ENCODE measurements at places on chromosomes 13 and 19. TPM values are rescaled to one million over a fixed set of nuclear protein-coding genes. Genes with fewer than 3 reads are reported as not detected.

The GDF15 gene
- 2.2 TPM for polyA plus RNA-seq

The SLC25A41 gene
- 0.27 TPM for polyA plus RNA-seq

DNA sequence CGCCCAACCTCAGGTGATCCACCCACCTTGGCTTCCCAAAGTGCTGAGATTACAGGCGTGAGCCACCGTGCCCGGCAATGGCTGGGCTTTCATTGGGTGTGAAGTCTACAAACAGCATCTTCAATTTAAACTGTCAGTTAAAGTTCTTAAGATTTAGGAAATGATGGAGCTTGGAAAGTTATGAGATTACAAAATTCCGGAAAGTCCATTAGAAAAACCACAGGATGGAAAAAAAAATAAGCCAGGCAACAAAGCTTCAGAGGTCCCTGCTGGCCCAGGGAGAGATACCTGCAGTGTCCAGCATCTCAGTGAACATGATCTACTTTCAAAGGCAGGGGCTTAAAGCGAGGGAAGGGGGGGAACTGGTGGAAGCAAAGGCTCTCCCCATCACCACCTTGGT is 4.6 kb upstream of the ZNF587B start:
- DNase-seq = no peak

DNA sequence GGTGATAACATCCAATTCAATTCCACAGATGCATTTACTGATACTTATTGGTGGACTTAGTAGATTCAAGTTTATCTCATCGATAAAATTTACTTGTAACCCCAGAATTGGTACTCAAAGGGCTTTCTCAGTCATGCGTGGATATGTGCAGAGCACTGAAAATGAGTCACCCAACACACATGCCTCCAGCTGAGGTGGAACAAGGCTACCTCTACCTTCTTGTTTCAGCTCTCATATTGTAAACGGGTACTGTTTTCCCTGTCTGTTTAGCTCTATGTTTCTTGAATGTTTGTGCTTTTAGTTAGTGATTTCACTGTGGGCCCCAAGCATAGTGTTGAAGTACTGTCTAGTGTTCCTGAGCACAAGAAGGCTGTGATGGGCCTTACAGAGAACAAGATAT is 1.5 kb downstream of the LRRC63 start:
- DNase-seq = no peak

DNA sequence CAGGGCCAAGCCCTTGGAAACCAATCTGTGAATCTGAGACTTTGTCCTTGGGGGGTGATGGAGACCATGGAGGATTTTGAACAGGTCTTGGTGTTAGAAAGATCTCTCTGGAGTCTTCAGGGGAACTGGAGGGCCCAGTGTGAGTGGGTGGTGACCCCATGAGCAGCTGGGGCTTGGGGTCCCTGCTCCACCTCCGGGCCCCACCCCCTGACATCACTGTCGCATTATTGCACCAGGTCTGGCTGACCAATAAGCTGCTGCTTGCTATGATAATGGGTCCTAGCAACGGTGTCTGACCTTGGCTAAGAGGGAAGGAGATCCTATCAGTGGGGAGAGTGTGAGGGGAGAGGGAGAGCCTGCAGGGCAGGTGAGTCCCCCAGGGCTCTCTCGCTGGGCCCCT is at the start of gene IRGC:
Gene IRGC, plus strand, starts transcription at position 301 of the 400 bp plus-strand sequence. CDS start 2,483 bp downstream, outside the sequence.
- DNase-seq = no peak

The MTIF3 gene
- polyA plus RNA-seq = 134 TPM

- DNase-seq = no peak
Observed at GRCh38 chr19:46992699-46993535, 26.7 kb upstream of the NPAS1 start.

DNA sequence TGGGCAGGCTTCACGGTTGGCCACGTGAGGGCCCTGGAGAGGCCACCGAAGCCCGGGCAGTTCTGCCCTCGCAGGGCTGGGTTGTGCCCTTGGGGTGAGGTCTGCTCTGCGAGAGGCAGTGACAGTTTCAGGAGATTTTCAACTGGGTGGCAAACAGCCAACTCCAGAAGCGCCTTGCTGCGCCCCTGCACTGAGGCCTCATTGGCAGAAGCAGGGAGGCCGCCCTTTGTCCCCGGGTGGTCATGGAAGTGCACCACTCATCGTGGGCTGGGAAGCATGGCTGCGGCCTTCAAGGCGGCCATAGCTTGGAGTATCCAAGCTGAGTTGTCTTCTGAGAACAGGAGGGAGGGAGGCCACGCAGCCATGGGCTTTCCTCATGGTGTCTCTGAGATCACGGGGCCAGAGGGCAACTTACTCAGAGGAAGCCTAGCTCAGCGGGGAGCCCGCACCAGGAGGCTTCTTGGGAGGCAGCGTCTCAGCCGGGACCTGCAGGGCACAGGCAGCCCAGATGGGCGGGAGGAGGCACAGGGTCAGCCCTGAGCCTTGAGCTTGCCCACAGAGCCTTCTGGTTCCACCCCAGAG is 14.8 kb downstream of the PLEKHJ1 start:
- no peak for DNase-seq

- DNase-seq = no peak
Observed at GRCh38 chr13:95620825-95621498, 23.5 kb downstream of the DZIP1 start.

GRCh38 chr19:33921165-33921564 is 124.5 kb downstream of the KCTD15 start:
- DNase-seq = no peak

DNA sequence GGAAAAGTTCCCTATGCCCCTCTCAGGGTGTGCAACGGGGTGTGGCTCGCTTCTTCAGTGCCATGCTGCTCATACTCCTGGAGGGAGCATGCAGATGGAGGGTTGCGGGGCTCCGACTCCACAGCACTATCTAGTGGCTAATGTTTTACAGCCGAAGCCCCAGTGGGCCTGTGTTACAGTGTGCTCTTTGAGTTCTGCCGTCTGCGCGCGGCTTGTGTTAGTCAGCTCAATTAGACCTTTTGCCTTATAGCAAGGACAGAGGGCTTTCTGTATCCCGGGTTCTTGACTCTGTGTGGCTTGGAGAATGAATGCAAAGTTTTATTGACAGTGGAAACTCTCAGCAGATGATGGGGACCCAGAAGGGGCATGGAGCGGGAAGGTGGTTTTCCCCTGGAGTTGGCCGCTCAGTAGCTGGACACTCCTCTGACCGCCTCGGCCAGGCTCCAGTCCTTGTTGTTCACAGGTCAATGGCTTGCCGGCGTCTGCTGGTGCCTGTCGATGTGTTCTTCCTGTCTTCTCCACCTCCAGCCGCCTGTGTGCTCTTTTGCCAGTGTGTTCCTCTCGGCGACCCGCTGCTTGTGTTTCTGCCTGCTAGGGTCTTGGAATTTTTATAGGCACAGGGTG is 383.4 kb downstream of the LMO7 start:
- DNase-seq = no peak

The ZNF135 gene
- polyA plus RNA-seq = 14.6 TPM

DNA sequence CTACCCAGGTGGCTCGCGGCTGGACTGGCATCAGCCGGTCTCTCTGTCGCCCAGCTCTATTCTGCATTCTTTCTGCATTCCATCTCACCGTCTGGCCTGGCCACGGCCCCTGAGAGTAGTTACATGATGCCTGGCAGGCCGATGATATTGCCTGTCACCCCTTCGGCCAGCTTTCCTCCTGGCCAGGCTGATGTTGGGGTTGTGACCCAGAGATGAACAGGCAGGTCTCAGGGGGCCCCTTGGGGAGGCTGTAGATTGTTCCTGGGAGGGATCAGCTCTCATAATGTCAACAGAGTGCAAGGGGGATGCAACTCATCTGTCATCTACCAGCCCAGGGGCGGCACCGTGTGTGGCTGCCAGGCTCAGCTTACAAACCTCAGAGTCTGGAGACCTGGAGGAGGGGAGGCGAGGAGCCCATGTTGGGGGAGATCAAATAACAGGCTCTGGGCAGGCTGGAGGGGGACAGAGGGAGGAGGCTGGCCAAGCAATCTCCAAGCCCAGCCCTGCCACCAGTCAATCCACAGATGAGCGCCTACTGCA is 13.6 kb upstream of the FBXO17 start:
- DNase-seq = no peak

GRCh38 chr13:33367926-33368325 is 82.4 kb upstream of the STARD13 start:
- no peak for DNase-seq

DNA sequence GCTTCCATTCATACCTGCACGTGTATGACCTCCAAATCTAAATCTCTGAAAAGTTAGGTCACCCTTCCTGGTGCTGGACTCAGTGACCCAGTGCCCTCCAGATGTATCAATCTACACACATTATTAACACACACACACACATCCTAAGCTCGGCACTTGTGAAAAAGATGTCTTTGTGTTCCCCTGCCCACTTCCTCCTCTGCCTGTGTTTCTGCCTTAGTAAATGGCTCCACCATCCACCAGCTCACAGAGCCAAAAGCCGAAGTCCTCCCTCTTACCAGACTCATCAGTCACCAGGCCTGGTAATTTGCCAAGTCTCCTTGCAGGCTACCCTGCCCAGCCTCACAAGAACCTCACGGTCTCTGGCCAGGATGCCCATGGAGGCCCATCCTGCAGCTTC is 131.5 kb downstream of the SHISA2 start:
- no peak for DNase-seq

The ZNF573 gene
- 1.8 TPM for polyA plus RNA-seq

- DNase-seq = no peak
Observed at GRCh38 chr19:33818411-33818810, 21.7 kb downstream of the KCTD15 start.

- DNase-seq = no peak
Observed at GRCh38 chr13:60501236-60501635, 104.2 kb downstream of the TDRD3 start.
